ENCODE measurements at places on chromosomes 12 and 14.

DNA sequence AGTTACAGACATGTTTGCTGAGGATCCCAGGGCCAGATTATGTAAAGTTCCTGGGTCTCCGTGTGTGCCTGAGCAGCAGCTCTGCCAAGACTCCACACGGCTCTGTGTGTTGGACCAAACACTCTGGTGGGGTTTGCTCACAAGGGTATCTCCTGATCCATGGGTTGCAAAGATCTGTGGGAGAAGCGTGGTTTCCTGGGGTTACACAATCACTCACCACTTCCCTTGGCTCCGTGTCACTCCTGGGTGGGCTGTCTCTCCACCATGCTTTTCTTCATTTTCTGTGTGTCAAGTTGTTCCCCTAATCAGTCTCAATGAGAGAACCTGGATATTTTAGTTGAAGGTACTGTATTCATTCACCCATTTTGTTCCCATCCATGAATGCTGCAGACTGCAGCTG lies 1088.8 kb downstream of the FSCB start:
- DNase-seq: peak; percentile 66

DNA sequence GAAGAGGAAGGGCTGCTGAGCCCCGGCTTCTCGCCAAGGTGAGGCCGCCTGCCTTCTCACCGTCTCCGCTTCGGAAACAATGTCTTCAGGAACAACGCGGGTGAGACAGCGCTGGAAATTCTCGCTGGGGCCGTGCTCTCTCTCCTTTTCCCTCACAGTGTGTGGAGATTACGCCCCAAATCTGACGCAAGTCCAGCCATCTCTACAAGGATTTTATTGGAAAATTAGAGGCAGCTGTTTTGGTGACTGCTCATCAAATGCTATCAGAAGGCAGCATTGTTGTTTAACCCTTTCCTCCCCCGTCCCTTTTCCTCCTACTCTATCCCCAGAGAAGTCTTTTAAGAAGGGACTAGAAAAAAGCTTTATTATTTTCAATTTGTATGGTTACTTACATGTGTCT lies 53.5 kb downstream of the PIWIL1 start:
- no peak for DNase-seq

DNA sequence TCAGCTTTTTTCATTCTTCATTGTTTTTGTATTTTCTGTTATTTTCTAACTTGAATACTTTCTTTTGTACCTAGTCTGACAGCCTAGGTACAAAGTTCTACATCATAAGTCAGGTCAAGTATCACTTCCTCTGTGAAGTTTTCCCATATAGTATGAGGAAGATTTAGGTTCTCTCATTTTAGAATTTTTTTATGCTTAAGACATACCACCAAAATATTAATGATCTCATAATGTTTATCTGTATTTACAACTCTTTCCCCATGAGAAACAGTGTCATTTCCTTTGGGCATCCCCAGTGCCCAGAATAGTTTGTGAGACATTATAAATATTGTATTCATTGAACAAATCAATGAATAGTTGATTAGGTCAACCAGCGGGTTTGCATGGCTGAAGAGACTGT lies 3.1 kb upstream of the ATF7IP start:
- no peak for DNase-seq

DNA sequence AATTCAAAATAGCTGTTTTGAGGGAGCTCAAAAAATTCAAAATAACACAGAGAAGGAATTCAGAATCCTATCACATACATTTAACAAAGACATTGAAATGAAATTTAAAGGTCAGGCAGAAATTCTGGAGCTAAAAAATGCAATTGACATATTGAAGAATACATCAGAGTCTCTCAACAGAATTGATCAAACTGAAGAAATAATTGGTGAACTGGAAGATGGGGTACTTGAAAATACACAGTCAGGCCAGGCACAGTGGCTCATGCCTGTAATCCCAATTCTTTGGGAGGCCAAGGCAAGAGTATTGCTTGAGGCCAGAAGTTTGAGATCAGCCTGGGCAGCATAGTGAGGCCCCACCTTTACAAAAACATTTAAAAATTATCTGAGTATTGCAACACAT lies 34.1 kb upstream of the DHRS7 start:
- DNase-seq: no peak

DNA sequence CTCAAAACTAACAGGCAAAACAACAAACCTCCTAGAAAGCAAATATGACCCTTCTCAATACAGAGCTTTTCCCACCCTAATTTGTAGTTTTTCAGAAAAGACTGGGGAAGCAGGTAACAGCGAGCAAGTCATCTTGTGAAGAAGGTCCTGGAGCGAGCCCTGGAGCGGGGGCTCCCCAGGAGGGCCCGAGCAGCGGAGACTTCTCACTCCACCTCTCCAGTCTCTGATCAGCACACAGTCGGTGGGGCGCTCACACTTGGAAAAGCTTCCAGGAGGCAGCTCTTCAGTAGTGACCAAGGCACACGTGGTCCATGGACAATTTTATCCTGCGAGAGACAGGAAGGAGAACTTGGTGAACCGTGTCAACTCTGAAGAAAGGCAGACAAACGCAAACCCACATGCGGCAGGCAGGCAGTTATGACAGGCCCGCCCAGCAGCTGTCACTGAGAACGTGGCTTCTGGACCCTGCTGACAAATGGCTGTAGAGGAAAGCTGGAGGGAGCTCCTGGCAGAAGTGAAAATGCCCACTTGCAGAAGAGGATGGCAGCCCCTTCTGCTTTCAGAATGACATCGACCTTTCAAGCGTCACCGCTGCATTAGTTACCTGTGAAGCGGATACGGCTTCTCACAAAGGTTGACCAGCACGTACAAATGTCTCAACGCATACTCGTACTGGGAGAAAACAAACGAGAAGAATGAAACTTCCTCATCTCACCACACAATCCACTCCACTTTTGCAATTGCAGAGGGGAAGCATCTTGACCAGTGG lies 44.2 kb downstream of the LGMN start:
- DNase-seq: peak; percentile 49

- no peak for DNase-seq
These were observed 2.3 kb downstream of the HOXC12 start for GRCh38 chr12:53956914-53957536.

GRCh38 chr14:103071544-103072251 lies 12.3 kb upstream of the LBHD2 start:
- no peak for DNase-seq

DNA sequence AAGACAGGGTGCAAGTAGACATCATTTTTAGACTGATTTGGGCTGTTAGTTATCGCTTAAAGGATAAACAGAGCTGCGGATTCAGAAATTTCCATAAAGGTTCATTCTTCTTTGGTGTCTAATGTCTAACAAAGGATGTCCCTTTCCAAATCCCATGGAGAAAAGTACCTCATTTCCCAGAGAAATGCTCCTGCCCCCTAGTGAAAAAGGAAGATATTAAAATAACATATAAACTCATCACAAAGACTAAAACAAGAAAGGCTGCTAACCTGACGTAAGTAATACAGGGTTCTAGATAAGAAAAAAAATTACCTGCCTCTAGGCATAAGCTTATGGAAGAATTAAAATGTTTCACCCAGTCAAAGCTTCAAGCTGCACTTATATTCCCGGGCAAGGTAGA lies 22.8 kb downstream of the ARMH4 start:
- no peak for DNase-seq

DNA sequence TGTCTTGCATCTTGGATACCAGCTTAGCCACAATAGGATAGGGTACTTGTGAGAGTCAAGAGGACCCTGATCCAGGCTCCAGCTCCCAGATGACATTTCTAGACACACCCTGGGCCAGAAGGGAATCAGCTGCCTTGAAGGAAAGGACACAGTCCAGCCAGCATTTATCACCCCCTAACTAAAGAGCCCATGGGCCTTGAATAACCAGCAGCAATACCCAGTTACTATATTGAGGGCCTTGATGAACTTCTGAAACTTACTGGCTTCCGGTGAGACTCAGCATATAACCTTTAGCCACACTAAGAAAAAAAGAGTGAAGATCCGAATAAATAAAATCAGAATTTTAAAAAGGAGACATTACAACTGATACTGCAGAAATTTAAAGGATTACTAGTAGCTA lies 1135.4 kb downstream of the LRFN5 start:
- DNase-seq: no peak

GRCh38 chr12:39125566-39125965 lies 220.2 kb upstream of the CPNE8 start:
- no peak for DNase-seq

- no peak for DNase-seq
These were observed 37.7 kb upstream of the DICER1 start for GRCh38 chr14:95195031-95195430.

DNA sequence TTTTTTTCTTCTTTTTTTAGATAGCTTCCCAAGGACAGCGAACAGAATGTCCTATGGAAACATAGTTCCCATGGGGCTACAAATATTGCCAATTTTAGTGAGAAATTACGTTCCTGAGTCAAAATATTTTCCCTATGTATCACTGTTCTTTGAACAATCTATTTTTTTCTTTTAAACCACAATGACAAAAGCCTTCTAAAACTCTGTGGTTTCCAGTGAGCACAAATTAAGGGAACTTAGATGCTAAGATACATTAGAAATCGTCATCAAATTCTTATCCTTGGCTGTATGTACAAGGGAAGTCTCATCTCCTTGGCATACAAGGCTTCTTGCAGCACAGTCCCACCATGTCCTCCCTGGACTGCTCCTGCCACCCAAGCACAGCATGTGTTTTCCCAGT lies 17.9 kb downstream of the CPM start:
- peak; percentile 33 for DNase-seq

DNA sequence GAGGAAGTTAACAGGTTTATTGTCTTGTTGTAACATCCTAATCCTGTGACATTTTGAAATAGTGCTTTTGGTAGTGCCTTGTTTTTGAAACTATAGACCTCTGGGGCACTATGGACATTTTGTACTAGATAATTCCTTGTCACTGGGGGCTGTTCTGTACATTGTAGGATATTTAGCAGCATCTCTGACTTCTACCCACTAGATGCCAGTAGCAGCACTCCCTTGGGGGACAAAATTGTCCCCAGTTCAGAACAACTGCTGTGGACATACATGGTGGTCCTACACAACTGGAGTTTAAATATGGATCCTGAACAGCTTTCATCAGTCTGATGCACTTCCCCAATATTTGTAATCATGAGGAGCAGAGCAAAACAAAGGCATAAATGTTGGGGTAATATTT lies 264.7 kb downstream of the RAD51B start:
- DNase-seq: no peak

DNA sequence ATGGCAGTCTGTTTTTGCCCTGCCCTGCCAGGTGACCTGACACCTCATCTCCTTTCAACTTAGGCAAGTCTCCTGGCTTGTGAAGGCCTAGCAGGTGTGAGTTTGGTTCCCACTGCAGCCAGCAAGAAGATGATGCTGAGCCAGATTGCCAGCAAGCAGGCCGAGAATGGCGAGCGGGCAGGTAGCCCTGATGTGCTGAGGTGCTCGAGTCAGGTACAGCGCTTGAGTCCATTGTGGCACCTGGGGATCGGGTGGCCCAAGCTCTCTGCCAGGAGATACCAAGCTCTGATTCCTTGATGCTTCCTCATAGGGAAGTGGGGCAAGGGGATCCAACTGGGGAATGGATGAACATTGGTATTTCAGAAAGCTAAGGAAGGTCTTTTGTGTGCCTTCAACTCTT lies 4.1 kb upstream of the CSAD start:
- DNase-seq: no peak

GRCh38 chr12:119060847-119061796 lies 79.8 kb downstream of the SRRM4 start:
- DNase-seq: no peak

DNA sequence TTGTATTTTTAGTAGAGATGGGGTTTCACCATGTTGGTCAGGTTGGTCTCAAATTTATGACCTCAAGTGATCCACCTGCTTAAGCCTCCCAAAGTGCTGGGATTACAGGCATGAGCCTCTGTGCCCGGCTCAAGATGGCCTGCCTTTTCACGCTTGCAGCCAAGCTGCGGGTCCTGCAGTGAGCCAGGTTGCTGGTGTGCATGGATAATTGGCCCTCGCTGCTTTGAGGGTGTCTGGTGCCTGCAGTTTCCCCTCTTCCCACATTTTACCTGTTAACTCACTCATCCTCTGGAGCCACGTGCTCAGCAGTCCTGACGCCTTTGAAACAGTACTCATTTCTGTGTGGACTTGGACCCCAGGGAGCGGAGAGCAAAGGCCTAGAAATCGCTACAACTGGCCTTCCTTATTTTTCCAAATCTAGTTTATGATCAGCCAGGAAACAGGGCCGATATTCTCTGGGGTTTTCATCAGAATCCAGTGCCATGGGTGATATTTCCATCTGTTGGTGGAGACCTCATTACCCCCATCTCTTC lies 42.2 kb downstream of the TPCN1 start:
- no peak for DNase-seq

- no peak for DNase-seq
These were observed 9.5 kb downstream of the FRS2 start for GRCh38 chr12:69479675-69480074.

- DNase-seq: no peak
These were observed 144.6 kb upstream of the CDKN3 start for GRCh38 chr14:54252072-54252730.

DNA sequence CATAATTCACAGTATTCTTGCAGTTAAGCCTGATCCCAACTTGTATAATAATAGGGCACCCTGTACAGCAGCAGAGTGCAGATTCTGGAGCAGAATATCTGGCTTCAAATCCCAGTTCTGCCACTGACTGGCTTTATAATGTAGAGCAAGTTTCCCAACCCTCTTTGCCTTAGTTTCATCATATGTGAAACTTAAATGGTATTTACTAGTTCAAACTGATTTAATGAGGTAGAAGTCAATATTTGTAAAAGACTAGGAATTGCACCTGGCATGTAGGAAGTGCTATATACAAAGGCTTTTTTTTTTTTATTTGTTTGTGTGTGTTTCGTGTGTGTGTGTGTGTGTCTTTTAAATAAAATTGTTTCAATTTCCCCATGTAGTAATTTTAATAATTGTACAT lies 125.9 kb downstream of the CCER1 start:
- no peak for DNase-seq

DNA sequence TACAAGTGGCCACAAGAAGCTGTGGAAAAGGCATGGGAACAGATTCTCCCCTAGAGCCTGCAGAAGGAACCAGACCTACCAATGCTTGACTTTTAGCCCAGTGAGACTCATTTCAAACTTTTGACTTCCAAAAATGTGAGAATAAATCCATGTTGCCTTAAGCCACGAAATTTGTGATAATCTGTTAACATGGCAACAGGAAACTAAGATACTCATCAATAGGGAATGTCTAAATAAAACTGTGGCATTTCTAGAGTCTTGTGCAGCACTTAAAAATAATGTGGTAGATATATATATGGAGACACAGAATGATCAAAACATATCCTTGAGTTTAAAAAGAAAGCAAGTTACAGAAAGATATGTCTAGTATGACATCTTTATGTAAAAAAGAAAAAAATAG lies 12.0 kb downstream of the HECTD4 start:
- DNase-seq: no peak

All from Kasumi-1 (cell line).